ENCODE measurements at places on chromosomes 4 and X.

GRCh38 chr4:14176613-14177012 is 549.1 kb upstream of the BOD1L1 start:
- no peak for DNase-seq

GRCh38 chrX:154750301-154751202 is at the start of gene GAB3:
GAB3 (minus strand) TSS chrX:154751077; CDS start chrX:154751025, 52 bp downstream.
- DNase-seq, result peak; percentile 51

- DNase-seq, result no peak
Measured at GRCh38 chr4:14827111-14827510, 175.2 kb upstream of the CPEB2 start.

- DNase-seq, result no peak
Measured at GRCh38 chrX:34918856-34919255, 23.7 kb upstream of the FAM47B start.

DNA sequence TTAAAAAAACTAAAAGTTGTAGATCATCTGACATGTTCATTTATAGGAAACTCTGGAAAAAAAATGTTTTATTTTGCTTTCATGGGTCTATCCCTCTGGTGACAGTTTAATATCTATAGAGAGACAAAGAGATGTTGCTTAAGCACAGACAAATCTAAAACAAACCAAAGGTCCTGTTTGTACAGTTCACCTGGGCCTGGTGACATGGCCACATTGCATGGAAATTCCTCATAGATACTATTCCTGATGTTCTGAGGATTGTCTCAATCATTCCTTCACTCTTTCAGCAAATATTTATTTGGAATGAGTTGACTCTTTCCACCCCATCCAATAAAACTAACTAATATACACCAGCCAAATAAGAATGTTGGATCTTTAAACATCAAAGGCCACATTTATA is 259.1 kb upstream of the NOCT start:
- DNase-seq, result no peak

- no peak for DNase-seq
Measured at GRCh38 chr4:7103607-7104365, 35.9 kb upstream of the GRPEL1 start.

GRCh38 chr4:83112678-83113428 is 1.7 kb downstream of the PLAC8 start:
- peak; percentile 36 for DNase-seq

- DNase-seq, result no peak
Measured at GRCh38 chrX:143462696-143463095, 54.6 kb downstream of the SPANXN3 start.

DNA sequence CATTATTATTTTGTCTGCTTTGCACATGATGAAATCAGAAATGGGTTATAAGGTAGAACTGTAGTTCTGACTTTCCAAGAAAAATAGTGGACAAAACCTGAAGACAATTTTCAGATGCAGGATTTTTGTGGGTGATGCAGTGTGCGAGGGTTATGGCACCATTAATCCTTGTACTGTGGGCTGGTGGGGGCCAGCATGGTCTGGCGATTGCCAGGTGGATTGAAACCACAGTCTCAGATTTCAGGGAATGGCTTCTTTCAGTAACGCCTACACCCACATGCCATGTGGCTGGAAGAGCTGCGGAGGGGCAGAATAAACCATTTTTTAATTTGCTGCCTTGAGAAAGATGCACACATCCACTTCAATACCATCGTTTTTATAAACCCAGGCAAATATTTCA is 150.5 kb downstream of the ARSF start:
- DNase-seq, result no peak

DNA sequence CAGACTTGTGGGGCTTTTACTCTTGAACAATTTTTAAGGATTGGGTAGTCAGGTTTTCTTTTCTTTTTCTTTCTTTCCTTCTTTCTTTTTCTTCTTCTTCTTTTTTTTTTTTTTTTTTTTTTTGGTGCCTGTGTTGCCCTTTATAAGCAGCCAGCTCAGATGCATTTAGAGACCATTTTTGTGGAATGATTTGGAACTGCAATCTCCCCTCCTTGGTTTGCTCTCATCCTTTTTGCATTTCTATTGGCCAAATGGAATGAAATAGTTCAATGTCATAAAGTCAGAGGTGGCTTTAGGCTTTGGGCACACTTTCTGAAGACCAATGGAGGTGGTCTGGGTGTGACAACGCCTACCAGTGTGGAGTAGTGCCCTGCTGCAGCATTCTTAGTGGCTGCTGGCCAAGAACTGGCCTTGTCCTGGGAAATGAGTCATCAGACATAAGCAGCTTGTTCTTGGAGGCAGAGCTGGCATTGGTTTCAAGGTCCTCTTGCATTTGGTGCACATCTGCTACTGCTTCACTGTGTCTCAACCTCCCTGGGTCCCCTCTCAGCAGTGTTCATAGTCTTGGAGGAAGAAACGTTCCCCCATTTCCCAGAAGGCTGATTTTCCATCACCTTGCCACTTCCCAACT is 84.5 kb downstream of the CT47B1 start:
- no peak for DNase-seq

DNA sequence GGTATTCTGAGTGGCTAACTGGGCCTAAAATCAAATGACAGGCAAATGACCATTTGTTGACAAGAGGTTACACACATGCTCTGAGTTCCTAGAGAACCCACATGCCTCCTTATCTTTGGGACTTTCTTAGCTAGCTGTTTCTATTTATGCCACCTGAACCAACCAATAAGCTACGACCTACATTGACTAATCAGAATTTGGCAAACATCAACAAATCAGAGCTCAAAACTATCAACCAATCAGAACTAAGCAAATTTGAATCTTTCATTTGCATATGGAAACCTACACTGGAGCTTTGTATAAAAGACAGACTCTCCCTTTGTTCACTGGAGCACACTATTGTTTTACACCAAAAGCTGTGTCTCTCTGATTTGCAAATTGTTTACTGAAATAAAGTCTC is 192.0 kb downstream of the CXXC4 start:
- no peak for DNase-seq

GRCh38 chrX:34927866-34928265 is 14.7 kb upstream of the FAM47B start:
- no peak for DNase-seq

DNA sequence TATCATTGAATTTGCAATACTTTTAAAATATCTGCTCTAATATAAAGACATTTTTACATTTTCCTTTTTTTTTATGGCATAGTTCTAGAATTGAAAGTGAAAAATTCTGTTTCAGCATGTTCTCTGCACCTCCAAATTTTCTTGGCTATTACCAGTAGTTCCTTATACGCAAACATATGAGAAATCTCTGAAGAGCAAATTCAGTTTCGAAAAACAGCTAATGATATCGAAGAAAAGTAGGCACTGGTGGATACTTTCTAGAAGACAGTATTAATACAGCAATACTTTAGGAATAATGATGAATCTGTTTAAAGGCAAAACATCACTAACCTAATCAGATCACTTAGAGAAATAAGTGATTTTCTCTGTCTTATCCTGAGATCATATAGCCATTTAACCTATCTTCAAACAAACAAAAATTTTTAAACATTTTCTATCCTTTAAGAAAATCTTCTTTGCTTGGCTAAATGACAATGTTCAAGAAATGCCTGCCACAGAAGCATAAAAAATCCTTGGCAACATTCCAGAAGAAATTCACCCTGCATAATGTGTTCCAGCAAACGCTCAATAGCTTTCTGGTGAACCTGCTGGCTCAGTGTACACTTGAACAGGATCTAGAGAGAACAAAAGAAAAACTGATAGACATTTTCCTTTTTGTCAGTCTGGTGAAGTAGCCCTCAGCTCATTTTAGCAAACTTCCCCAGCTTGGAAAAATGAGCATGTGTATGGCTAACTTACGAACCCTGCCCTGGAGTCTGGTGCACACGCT is 51.2 kb upstream of the KLF3 start:
- DNase-seq, result no peak

- no peak for DNase-seq
Measured at GRCh38 chr4:107404591-107405300, 315.3 kb downstream of the PAPSS1 start.

DNA sequence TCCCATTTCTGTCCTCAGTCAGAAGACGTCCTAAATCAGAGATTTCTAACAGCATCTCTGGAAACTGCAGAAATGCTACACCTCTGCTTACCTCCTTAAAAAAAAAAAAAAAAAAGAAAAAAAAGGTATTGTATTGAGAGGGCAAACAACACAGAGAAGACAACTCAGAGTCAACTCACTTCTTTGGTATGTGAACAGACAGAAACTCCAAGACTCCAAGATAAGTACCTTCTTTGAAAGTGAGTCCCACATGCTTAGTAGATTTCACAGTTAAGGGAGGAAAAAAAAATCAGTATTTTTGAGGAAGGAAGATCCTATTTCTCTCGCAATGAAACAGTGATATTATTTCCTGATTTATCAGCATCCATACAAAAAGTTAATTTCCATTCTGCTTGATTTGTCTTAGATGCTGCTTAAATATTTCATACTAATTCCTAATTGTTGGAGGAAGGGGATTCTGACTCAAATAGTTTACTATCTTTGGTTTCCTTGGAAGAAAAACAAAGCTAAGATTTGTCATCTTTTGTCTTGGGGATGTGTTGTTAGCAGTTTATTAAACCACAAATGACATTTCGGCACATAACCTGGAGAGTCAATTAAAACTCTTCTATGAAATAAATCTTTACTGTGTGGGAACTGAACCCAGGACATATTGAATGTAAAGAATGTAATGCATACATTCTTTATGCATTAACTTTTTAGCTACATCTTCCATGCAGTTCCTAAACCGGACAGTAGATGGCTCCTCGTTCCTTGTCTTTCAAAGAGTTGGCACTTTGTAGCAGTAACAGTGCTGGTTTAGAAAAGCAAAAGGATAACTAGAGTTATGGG is 4.7 kb downstream of the RASGEF1B start:
- peak; percentile 85 for DNase-seq

GRCh38 chrX:37361596-37361995 is 12.4 kb downstream of the PRRG1 start:
- DNase-seq, result no peak

GRCh38 chr4:71430609-71431008 is 91.8 kb downstream of the SLC4A4 start:
- no peak for DNase-seq

DNA sequence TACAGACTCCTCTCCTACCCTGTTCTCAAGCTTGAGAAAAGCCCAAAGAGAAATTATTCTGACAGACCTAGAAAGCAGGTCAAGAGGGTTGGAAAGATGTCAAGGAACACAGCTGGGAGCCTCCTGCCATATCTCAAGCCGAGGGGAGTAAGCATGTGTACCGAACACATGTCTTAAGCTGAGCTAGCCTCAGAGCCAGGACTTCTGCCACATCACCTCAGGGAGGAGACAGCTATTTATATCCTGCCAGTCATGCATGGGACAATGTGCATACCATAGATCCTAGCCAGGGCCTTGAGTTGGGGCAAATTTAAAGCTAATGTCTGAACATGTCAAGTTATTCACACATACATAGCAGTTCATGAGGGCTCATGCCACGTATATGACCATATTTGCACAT is 11.8 kb downstream of the TMEM31 start:
- no peak for DNase-seq

- DNase-seq, result no peak
Measured at GRCh38 chrX:97389761-97390192, 506.1 kb downstream of the RPA4 start.

- DNase-seq, result peak; percentile 17
Measured at GRCh38 chr4:24551492-24552289, 32.7 kb downstream of the DHX15 start.

DNA sequence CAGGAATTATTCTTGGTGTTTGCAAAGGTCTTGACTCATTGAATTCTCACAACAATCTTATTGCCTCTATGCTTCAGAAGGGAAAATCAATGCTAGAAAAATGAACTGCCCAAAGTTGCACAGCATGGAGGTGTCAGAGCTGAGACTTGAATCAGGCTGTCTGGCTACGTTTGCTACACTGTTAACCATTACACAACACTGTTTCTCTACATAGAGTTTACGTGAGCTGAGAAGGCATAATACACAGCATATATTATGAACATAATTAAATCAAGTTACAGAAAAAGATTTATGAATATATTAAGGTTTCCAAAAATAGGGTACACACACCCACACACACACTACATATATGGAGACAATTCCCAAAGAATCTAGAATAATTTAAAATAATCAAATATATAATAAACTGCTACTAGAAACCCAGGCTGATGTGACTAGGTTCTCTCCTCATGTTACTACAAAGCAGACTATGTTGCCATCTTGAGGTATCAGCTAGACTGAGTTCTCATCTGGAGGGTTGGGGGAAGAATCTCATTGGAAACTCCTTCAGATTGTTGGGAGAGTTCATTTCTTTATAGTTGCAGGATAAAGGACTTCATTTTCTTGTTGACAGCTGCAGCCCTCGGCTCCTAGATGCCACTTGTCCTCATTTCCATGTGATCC is 1270.5 kb downstream of the ARAP2 start:
- no peak for DNase-seq

DNA sequence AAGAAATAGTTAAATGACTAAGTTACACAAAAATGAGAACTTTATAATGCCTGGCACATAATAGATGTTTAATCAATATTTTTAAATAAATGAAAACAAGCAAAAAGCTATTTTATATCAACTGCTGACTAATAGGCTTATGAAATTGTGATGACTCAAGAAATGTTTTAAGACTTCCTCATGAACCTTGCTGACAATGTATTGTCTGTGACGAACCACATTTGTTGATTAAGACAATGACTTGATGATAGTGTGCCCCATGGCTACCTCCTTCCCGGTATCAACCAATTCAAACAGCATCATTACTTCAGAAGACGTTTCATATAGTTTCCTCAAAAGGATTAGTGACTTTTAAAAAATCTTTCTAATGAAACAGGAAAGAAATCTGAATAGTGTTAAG is 7.9 kb downstream of the CXCL6 start:
- no peak for DNase-seq

DNA sequence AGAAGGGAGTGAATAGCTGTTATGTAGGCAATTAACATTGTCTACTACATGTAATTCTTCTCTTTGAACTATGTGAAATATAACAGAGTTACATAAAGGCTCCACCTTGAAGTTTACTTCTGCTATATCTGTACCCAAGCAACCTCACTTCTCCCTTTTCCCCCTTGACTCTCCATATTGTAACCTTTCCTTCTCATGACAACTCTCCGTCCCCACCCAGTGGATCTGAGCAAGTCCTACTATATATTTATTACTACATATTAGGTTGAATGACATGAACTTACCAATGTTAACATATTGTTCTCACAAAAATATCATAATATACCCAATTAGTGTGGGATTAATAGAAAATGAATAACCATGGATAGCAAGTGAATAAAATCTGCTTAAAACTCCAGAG is 93.2 kb upstream of the ATP8A1 start:
- DNase-seq, result peak; percentile 44

DNA sequence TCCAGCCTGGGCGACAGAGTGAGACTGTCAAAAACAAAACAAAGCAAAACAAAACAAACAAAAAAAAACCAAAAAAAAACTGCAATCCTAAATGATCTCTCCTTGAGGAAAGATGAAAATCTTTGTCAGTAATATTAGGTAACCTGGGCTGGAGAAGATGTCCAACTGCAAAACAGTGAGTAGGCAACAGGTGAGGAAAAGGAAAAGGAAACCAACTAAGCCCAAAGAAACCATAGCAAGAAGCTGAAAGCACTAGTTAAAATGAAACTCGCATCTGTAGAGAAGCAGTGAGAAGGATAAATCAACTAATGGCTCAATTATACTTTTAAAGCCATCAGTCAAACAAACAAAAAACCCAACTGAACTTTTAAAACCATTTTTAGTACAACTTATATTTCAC is 54.2 kb downstream of the ENOX2 start:
- DNase-seq, result no peak

- no peak for DNase-seq
Measured at GRCh38 chrX:124346877-124347241, 496 bp downstream of the SH2D1A start.

- peak; percentile 74 for DNase-seq
Measured at GRCh38 chr4:2931512-2932301, 31.5 kb downstream of the NOP14 start.

Data from CD4-positive, alpha-beta T cell treated with Interleukin-10 for 1 hour (primary cell).